Substantia nigra (tissue), 51 donors: ENCODE measurements at places on chromosomes 4 and X.

DNA sequence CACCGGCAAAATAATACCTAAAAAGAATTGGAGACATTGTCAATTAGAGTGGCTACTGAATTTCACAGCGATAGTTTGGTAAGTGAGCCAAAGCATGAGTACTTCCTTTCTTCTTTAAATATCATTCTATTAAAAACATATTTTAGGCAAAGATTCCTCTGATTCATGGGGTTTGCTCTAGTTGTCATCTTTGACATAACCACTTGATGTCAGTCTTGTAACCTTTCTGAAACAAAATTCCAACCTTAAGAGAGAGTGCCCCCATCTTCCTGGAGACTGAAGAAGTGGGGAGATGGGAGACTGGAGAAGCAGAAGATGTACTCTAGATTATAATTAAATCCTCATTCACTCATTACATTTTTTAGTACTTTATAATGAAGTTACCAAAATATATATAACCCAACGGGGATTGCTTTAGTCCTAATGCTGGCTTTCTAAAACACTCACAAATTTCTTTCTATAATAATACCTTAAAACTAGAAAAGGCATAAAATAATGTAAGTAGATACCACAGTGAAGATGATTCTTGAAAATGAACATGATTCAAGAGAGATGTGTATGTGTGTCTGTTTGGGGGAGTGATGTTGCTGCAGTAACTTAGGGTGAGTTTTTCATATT lies 96.4 kb downstream of the EMCN start:
- no peak for DNase-seq

- no peak for DNase-seq
Observed at GRCh38 chrX:10117301-10117700, 39.5 kb upstream of the CLCN4 start.

DNA sequence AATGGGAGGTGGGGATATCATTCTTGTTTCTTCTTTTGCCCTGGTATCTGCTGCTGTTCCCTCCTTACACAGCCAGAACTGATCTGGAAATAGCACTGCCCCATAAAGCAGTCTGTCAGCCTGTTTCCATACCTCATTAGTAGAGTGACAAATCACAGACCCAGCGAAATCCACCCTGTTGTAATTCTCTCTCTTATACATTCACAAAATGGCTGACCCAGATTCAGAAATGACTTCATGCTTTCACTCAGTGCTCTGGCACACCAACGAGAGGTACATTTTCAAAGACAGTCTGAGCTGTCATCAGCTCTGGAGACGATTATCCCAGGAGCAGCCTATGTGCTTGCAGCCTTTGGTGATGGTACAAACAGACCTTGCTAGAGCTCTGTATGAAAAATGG lies 164.6 kb downstream of the AFF2 start:
- DNase-seq = no peak

DNA sequence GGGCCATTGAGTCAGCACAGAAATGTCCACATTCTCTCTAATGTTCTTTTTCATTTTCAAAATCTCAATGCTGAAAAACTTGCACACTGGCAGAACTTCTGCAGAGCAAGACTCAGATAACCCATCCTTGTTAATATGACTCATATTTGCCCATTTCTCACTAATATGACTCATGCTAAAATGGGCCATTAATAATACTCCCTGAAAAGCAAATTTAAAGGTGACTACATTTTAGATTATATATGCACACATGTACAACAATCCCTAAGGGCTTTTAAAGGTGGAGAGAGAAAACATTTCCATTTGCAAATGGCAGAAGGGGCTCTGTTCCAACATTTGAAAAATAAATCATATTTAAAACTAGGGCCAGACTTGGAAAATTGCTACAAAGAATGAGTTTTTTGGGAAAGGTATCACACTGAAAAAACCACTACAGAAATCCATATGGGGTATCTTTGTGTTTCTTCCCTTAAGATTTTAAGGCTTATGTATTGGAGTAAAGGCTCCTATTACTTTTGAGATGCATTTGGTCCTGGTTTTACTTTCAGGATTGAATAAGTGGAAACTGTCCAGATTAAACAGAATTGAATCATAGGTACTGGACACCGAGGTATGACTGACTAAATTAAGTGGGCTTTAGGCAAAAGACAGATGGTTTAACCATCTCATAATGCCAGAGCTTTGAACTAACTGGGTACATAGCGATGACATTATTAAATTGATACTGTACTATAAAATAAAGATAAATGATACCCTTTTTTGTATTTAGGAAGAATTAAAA lies 30.0 kb downstream of the TLR2 start:
- DNase-seq = no peak

DNA sequence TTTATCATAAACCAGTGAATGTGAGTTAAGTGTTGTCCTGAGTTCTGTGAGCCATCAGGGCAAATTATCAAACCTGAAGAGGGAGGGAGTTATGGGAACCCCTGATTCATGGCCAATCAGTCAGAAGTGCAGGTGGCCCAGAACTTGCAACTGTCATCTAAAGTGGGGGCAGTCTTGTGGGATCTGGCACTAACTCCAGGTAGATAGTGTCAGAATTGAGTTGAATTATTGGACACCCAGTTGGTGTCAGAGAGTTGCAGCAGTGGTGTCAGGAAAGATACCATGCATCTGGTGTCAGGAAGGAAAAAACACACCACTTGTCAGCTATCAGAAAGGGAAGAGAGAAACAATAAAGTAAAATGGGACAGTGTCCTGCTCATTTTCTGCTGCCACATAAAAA lies 8.4 kb downstream of the CORIN start:
- no peak for DNase-seq

DNA sequence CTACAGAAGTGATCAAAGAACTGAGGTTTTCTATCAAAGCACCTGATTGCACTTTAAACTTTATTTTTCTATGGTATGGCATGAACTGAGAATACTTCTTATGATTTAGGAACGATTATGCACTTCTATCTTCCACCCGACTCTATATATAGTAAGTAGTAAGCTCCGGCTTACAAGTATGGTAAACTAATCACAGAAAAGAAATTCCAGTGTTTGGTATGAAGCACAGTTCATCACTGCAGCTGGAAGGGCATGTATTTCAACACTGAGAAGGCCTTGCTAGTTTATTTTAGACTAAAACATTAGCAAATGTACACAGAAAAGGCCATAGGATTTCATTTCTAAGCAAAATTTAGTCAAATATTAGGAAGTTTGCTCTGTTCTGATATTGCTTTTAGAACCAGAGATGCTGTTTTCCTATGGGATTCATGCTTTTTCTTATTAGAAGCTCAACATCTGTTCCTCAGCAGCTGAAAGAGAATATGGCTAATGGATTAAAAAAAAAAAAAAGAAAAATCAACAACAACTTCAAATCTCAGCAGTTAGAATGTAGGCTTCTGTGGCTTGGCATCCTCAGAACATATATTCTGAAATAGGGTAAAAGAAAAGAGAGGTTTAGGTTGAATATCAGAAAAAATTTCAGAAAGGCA lies 273.5 kb downstream of the C4orf33 start:
- DNase-seq = no peak

GRCh38 chrX:100350704-100351489 lies 59.2 kb downstream of the PCDH19 start:
- DNase-seq = no peak

DNA sequence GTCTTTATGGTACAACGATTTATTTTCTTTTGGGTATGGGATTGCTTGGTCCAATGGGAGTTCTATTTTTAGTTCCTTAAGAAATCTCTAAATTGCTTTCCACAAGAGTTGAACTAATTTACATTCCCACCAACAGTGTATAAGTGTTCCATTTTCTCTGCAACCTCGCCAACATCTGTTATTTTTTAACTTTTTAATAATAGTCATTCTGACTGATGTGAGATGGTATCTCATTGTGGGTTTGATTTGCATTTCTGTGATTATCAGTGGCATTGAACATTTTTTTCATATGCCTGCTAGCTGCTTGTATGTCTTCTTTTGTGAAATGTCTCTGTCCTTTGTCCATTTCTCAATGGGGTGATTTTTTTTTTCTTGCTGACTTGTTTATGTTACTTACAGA lies 42.8 kb downstream of the UCHL1 start:
- DNase-seq = no peak

GRCh38 chr4:35986537-35986936 lies 257.8 kb downstream of the ARAP2 start:
- DNase-seq = no peak

GRCh38 chrX:43140582-43140981 lies 362.6 kb upstream of the PPP1R2C start:
- DNase-seq = no peak

DNA sequence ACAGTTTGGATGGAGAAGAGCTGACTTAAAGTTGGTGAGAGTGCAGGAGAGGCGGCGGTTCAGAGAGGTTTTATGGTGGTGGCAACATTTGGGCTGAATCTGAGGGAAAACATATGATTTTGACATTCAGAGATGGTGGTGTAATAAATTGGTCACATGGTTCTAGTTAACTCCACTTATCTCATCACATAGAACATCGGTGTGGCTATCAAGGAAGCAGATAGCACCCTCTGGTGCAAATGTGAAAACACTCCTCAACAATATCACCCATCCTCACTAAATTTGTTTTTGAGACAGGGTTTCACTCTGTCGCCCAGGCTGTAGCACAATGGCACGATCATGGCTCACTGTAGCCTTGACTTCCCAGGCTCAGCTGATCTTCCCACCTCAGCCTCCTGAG lies 28.8 kb downstream of the SUPT20HL2 start:
- no peak for DNase-seq

DNA sequence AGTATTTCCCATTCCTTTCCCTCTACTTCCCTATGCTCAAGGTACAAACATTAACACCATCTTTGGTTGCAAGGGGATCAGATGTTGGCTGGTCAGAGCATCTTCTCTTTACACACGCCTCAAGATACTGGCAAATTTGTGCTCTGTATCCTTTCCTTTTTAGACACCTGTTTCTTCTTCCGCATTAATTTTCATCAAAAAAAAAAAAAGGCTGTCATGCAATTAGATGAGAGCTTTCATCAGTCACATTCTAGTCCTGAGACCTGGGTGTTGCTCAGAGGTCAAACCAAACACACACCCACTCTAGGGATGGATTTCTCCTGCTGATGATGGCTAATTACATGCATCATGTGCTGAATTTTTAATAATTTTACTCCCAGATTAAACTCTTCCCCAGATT lies 2.0 kb downstream of the RELL1 start:
- DNase-seq = no peak
